ENCODE measurements at places on chromosomes 5 and 9. TPM values are rescaled to one million over a fixed set of nuclear protein-coding genes. Genes with fewer than 3 reads are reported as not detected.
A peak's percentile ranks its signal among the peaks of the same experiment; 100 is the strongest.

Gene FBP1
- total RNA-seq, result 0.15 TPM

Gene CCDC192
- not detected for total RNA-seq

Gene ANGPTL2
- not detected for total RNA-seq

Gene ABO
- 1.7 TPM for total RNA-seq

Gene ZER1
- 22.7 TPM for total RNA-seq

- H3K36me3 ChIP-seq, result no peaks in the 10 kb centered on the region
- H3K4me1 ChIP-seq, result peaks cover 64% of the 10 kb centered on the region
- no peaks in the 10 kb centered on the region for H3K27me3 ChIP-seq
- H3K4me3 ChIP-seq, result no peak overlapping the region
- no peak overlapping the region for H3K27ac ChIP-seq
These were observed 94.0 kb downstream of the RAPGEF6 start for GRCh38 chr5:131541071-131541470.

- DNase-seq, result no peak
- H3K4me1 ChIP-seq, result peaks cover 22% of the 10 kb centered on the region
- peak overlapping the region; percentile 71 for H3K27ac ChIP-seq
- H3K27me3 ChIP-seq, result no peaks in the 10 kb centered on the region
These were observed 99.8 kb upstream of the SSBP2 start for GRCh38 chr5:81850501-81851357.

DNA sequence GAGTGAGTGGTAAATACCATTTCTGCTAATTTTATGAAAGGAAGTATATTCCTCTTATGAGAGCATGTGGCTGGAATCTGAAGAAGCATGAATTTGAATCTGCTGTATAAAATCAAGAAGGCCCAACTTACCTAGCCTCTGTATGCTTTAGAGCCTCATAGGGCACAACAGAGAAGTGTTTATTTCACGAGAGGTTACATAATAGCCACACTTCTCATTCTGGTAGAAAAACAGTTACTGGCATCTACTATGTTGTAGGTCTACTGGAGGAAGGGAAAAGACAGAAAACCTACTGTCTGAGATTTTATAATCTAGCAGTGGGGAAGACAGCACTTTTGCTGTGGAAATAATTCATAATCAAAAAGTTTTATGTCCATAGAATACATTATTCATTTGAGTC lies 172.6 kb upstream of the ZNF608 start:
- no peak overlapping the region for H3K27ac ChIP-seq
- DNase-seq, result no peak
- H3K36me3 ChIP-seq, result no peaks in the 10 kb centered on the region

DNA sequence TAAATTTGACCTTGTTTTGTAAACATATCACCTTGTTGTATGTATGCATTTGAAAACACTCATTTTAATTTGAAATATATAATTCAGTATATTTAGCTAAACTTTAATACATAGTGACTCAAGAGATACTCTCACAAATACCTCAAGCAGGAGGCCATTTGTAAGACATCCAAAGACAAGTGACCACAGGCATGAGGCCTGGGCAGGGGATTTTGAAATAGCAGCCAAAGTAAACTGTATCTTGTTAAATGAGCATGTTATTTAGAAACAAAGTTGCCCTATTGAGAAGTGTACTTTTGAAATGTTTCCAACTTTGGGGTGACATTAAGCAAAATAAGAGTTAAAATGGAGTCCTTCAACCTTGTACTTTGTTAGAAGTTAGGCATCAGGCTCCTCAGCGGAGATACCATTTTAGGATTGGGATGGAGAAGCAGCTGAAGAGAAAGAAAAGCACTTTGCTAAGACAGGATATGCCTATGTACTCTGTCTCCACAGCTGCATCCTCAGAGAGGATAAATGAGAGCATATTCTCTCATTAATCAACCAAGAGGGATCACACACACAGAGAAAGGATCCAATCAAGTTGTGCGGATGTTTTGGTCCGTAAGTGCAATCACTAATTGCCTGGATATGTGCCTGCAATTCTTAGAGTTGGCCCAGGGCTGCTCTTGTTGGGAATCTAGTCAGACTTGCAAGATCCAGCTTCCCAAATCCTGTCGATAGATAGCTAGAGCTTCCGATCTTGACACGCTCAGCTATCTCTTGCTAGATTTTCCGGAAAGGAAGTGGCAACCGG lies 157.5 kb upstream of the HAPLN1 start:
- H3K4me1 ChIP-seq, result no peaks in the 10 kb centered on the region
- no peak overlapping the region for H3K27ac ChIP-seq
- no peaks in the 10 kb centered on the region for H3K27me3 ChIP-seq
- H3K36me3 ChIP-seq, result no peaks in the 10 kb centered on the region

GRCh38 chr5:74543162-74543995 lies 97.1 kb downstream of the ENC1 start:
- DNase-seq, result no peak
- H3K27ac ChIP-seq, result no peak overlapping the region
- H3K36me3 ChIP-seq, result no peaks in the 10 kb centered on the region
- no peak overlapping the region for H3K4me3 ChIP-seq
- H3K27me3 ChIP-seq, result no peaks in the 10 kb centered on the region

- DNase-seq, result no peak
- H3K36me3 ChIP-seq, result no peaks in the 10 kb centered on the region
- H3K27me3 ChIP-seq, result no peaks in the 10 kb centered on the region
These were observed 119.6 kb downstream of the SEMA6A start for GRCh38 chr5:116455061-116455460.

- H3K27ac ChIP-seq, result no peak overlapping the region
- no peaks in the 10 kb centered on the region for H3K4me1 ChIP-seq
- H3K27me3 ChIP-seq, result no peaks in the 10 kb centered on the region
- H3K4me3 ChIP-seq, result no peak overlapping the region
- H3K36me3 ChIP-seq, result no peaks in the 10 kb centered on the region
These were observed 535.1 kb downstream of the ELAVL2 start for GRCh38 chr9:23290973-23291372.

DNA sequence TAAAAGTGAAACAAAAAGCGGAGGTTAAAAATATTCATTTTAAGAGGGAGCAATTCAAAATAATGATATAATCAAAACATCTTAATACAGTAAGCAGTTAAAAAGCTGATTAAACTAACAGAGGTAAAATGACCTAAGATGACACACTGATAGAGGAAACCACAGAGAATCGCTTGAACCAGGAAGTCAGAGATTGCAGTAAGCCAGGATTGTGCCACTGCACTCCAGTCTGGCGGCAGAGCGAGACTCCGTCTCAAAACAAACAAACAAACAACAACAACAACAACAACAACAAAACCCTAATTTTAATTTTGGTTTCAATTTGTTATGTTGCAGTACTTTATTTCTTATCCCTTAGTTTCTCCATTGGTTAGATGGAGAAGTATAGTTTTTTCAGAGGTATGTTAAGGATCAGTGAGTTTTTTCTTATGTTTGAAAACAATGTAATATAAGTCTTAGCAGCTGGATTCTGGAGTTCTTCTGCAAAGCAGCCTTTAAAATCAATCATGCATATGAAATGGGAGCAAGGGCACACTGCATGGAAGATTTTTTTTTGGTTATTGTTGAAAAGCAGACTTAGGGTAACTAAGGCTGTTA lies 58.5 kb downstream of the MLANA start:
- no peaks in the 10 kb centered on the region for H3K27me3 ChIP-seq
- DNase-seq, result peak; percentile 19
- H3K4me3 ChIP-seq, result no peak overlapping the region
- no peak overlapping the region for H3K27ac ChIP-seq
- peaks cover 8% of the 10 kb centered on the region for H3K4me1 ChIP-seq

DNA sequence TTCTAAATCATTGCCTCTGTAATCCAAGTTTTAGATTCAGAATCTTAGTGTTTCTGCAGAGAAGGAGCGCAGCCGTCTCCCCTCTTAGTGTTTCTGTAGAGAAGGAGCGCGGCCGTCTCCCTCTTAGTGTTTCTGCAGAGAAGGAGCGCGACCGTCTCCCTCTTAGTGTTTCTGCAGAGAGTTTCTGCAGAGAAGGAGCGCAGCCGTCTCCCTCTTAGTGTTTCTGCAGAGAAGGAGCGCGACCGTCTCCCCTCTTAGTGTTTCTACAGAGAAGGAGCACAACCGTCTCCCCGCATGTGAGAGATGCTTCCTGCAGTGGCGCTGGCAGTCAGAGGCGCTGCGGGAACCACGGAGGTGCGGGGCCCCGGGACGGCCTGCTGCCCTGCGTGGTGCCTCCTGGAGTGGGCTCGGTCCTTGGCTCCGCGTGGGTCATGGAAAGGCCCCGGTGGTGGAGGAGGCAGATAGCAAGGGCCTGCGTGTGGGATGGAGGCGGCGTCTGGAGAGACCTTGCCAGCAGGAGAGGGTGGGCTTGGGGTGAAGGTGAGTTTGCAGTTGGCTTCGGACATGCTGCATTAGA lies 10.9 kb downstream of the CEP72 start:
- H3K4me1 ChIP-seq, result no peaks in the 10 kb centered on the region
- no peaks in the 10 kb centered on the region for H3K36me3 ChIP-seq
- H3K27me3 ChIP-seq, result no peaks in the 10 kb centered on the region
- no peak for DNase-seq
- no peak overlapping the region for H3K4me3 ChIP-seq

GRCh38 chr9:113220467-113221002 lies 542 bp downstream of the FKBP15 start:
- DNase-seq, result no peak
- H3K27ac ChIP-seq, result peak overlapping the region; percentile 94
- peaks cover 10% of the 10 kb centered on the region for H3K4me1 ChIP-seq

DNA sequence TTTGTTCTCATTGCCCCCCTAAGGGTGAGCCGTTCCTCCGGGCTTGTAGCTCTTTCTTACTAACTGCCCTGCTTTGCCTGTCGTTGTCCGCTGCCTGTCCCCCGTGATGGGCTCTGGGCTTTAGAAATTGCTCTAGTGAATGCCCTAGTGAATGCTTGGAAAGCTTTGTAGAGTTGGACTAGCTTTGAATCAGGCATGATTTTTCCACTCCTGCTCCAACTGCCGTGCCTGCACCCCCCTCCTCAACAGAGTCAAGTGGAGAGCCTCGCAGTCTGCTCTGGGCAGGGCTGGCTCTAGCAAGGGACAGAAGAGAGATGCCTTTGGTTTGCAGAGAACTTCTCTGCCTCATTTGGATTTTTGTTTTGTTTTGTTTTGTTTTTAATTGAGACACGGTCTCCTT lies 46.8 kb upstream of the DAB2IP start:
- no peak overlapping the region for H3K27ac ChIP-seq
- no peaks in the 10 kb centered on the region for H3K27me3 ChIP-seq
- no peaks in the 10 kb centered on the region for H3K36me3 ChIP-seq
- no peak overlapping the region for H3K4me3 ChIP-seq

GRCh38 chr9:103399535-103399934 lies 404.4 kb downstream of the CYLC2 start:
- H3K27ac ChIP-seq, result no peak overlapping the region
- no peaks in the 10 kb centered on the region for H3K27me3 ChIP-seq
- no peak for DNase-seq
- no peaks in the 10 kb centered on the region for H3K4me1 ChIP-seq
- H3K4me3 ChIP-seq, result no peak overlapping the region

DNA sequence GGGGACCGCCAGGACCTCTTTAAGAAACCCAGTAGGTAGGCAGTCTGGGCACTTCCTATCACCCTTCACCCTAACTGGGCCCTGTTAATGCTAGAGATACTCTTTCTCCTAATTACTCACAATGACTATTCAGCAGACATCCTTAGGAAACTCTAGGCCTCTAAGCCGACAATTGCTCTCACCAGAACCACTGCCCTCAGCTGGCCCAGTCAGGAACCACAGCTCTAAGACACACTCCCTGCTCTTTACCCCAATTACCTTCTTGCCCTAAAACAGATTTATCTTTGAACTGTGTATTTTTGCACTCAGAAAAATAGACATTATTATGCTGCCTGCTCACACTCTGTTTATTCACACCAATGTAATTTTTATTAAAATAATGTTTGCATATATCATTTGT lies 432.6 kb upstream of the SLC30A5 start:
- H3K27me3 ChIP-seq, result no peaks in the 10 kb centered on the region
- no peak overlapping the region for H3K4me3 ChIP-seq
- no peak for DNase-seq
- no peaks in the 10 kb centered on the region for H3K4me1 ChIP-seq
- H3K36me3 ChIP-seq, result no peaks in the 10 kb centered on the region

DNA sequence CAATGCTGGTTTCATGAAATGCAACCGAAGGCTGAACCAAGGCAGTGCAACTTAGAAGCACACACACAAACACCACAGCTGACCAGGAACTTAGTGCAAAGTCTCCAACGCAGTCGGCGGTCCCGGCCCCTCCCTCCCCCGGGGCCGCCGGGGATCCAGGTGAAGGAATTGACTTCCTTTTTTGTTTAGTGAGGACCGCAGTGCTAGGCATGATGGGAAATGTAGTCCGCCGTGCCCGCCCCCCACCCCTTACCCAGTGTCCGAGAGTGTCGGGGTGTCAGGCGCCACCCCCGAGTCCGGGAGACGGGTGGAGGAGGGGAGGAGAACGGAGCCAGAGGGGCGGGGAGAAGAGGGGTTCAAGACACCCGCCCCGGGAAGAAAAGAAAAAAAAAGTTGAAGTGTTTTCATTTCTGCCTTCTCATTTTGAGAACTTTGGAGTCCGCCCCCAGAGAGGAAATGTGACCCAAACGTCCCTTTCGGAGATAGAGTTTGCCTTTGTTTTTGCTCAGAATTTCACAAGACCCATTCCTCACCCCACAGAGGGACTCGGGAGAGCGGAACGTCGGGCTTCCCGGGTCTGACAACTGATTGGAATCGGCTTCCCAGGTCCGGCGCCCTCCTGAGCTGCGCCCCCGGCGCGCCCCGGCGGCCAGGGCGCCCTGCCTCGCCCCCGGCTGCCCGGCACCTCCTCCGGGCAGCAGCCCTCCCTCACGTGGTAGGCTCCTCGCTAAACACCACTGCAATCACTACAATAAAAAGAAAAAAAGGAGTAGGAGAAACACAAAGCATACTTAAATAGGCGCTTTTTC lies 2.0 kb downstream of the IER5L start:
- H3K36me3 ChIP-seq, result no peaks in the 10 kb centered on the region
- peak overlapping the region; percentile 46 for H3K27ac ChIP-seq
- no peaks in the 10 kb centered on the region for H3K27me3 ChIP-seq
- peak overlapping the region; percentile 86 for H3K4me3 ChIP-seq
- DNase-seq, result peak; percentile 48

- H3K4me3 ChIP-seq, result no peak overlapping the region
- no peak overlapping the region for H3K27ac ChIP-seq
- H3K4me1 ChIP-seq, result no peaks in the 10 kb centered on the region
- DNase-seq, result no peak
- no peaks in the 10 kb centered on the region for H3K27me3 ChIP-seq
These were observed 522.3 kb upstream of the ST8SIA4 start for GRCh38 chr5:101425339-101425859.

GRCh38 chr5:115683081-115683480 lies 57.2 kb upstream of the TMED7 start:
- no peak overlapping the region for H3K27ac ChIP-seq
- H3K4me3 ChIP-seq, result no peak overlapping the region
- no peaks in the 10 kb centered on the region for H3K27me3 ChIP-seq
- DNase-seq, result no peak

Measured in naive thymus-derived CD4-positive, alpha-beta T cell (primary cell).